ENCODE measurements at places on chromosomes 6 and 20.

DNA sequence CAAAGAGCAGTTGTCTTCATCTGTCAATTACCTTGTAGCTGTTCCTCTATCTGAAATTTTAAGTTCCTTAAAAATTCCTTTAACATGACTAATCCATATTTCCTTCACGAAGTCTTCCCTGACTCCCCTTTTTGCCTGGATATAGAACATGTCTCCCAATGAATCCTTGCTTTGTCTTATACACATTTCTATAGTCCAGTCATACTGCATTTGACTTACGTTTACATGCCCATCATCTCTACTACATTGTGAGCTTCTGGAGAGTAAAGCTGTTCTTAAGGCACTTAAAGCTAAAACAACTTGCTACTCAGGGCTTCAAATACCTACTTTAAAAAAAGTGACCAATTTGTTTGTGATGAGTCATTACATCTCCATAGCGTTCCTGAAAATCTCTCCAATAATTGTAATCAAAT lies 4.9 kb downstream of the REV3L start:
- DNase-seq = no peak

DNA sequence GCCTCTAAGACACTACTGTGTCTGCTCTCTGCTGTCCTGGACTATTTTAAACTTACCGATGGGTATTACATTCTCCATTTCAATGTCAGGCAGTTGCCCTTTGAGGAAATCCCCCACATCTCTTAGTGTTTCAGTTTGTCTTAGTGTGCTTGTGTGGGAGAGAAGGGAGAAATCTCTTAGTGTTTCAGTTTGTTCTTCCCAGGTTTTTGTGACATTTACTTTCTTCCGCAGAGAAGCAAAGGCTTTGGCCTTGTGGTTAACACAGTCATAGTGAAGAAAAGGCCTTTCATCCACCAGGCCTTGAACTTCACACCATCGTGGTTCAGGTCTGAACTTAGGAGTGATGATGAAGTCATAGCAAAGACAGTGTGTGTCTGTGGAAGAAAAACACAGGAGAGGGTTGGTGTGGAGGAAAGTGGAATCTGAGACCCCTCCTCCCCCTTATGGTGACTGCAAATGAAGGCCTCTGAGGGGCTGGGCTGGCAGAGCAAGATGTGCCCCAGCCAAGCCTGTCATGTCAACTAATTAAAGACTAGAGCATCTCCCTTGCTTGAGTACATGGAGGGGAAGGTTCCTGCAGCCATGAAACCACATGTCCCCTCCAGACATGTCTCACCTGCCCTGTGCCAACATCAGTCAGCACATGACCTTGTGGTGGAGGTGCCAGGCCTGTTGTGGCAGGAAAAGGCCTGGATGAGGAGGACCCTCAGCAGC lies 23.9 kb downstream of the RAET1L start:
- no peak for DNase-seq

DNA sequence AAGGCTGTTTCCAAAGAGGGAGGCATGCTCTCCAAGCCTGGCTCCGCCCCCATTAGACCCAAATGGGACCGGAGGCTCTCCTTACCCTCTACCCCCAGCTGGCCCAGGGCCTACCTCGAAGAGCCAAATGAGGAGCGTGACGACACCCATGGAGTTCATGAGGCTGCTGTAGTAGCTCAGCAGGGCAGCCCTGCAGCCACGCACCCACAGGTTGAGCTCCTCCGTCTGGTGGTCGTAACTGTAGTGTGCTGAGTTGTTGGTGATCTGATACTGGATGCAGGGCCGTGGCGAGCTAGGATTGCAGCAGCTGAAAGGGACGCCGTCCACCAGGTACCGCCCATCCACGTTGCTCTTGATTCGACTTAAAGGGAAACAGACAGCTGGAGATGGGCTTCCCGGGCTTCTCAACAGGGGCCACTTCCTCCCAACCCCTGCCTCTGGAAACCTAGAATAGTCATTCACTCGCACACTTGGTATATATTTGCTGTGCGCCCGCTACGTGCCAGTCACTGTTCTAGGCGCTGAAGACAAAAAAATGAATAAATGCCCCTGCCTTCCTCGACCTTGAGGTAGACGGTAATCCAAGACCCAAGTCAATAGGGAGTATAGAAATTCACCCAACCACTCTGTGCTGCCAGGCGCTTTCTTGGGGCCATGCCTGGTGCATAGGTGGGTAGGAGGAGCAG lies 18.0 kb downstream of the PRPH2 start:
- no peak for DNase-seq

DNA sequence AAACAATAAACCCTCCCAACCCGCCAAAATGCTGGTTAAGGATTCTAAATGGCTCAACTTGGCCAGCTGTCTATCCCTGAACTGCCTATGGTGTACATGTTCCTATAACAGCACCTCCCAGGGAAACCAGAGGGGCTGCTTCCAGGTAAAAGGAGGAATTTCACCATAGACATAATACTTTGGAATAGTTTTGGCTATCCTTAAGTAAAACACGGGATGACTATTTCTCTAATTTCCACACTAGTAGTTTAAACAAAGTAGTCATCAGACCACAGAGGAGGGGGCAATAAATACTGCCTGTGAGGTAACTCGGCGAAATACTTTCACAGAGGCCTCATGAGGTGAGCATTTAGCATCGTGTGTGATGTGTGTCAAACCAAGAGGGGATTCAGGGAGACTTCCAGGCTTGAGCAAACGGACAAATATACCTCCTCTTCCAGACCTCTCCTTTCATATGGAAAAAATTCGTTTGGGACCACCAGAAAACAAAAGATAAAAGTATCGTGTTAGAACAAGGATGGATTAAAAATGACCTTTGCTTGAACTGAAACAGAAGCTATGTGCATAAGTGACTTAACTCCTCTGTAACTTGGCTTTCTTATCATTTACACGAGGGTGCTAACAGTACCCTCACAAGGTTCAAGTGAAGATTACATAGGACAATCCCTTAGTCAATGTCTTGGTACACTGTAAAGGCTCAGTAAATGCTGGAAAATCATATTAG lies 1.0 kb upstream of the XRN2 start:
- no peak for DNase-seq

GRCh38 chr6:43058531-43058930 lies 703 bp downstream of the MRPL2 start:
- no peak for DNase-seq

DNA sequence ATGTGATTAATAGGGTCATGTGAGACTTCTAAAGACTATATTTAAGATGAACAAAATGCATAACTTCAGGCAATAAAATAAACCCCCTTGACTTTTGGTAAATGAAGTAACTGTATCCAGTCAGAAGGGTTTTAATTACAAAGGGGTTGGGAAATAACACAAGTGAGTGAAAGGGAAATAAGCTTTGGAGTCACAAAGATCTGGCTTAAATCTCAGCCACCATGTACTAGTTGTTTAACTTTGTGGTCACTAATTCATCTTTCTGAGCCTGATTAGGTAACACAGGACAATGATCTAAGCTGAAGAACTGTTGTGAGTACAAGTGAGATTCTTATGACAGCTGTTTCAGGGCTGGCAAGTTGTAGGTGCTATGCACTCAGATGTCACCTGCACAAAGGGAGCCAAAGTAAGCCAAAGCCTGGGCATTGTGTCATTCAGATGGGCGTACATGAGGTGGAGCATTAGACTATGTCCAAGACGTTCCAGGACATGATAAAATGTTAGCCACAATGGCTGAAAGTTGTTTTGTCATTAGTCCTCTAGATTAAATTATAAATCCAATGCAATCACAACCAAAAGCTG lies 13.8 kb downstream of the TOMM34 start:
- DNase-seq = no peak

- DNase-seq = no peak
Measured at GRCh38 chr20:47003223-47003622, 108.6 kb downstream of the EYA2 start.

GRCh38 chr20:43761386-43762340 lies 34.9 kb upstream of the GTSF1L start:
- DNase-seq = no peak

GRCh38 chr6:162562041-162562440 lies 165.5 kb downstream of the PRKN start:
- DNase-seq = no peak

GRCh38 chr20:46270977-46271744 lies 37.1 kb downstream of the CDH22 start:
- DNase-seq = no peak

GRCh38 chr6:23282252-23283021 lies 713.1 kb downstream of the HDGFL1 start:
- no peak for DNase-seq

- no peak for DNase-seq
Measured at GRCh38 chr20:20100881-20101280, 48.5 kb downstream of the CFAP61 start.

- no peak for DNase-seq
Measured at GRCh38 chr20:57066126-57066900, 200.1 kb downstream of the BMP7 start.

DNA sequence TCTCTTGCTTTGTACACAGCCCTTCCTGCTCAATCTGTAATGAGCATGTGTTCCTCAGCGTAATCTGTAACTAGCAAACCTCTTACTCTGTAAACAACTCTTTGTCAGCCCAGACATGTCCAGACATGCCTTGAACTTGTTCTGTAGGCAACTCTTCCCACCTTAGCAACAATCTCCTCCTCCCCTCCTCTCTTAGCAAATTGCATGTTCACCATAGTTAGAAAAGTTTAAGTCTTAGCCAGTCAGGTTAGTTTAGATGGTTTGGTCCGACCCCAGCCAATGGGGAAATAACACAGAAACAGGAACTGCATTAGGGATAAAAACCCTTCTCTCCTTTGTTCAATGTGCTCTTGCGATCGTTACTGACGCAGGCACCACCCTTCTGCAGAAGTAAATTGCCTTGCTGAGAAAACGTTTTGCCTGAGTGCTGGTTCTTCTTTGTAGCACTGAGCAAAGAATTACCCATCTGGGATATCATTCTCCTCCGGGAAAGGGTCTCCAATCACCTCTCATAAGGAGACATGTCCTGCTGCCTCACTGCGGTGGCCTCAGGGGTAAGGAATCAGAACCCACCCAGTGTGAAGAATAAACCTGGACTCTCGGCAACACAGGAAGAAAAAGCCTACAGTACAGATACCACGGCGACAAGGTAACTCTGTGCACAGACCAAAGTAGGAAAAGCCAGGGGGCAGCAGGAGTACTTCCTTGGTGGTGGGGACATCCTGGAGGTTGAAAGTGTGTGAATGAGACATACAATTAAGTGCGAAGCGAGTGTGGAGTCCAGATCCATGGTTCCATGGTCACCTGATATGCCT lies 26.2 kb downstream of the PLN start:
- DNase-seq = no peak

All from stimulated activated CD8-positive, alpha-beta memory T cell treated with anti-CD3 and anti-CD28 coated beads, Interleukin-15, amount 100 ng/mL, for 4 hours (primary cell).